ENCODE measurements at places on chromosomes 2 and 18.

DNA sequence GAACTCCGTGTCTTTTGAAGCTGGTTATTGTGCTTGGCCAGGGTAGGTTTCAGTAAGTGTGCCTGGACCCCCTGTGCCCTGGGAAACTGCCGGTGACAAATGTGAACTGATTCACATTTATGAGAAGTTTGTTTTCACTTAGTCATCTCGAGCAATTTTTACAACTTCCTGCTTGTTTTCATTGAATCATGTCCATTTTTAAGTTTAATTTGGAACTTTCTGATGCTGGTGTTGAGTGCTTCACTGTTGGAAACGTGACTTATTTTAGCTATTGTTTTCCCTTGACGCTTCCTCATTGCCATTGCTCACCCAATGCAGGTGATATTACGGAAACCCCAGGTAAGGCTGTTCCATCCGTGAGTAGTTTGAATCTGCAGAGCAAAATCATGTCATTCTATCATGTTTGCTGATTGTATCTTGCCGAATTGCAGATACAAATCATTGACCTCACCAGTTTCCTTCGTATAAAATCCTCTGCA is 97.2 kb downstream of the RTN4 start:
- no peak for DNase-seq

GRCh38 chr2:42124011-42124785 is 45.0 kb upstream of the EML4 start:
- peak; percentile 19 for DNase-seq

- DNase-seq, result no peak
These were observed 64.9 kb downstream of the NCKAP5 start for GRCh38 chr2:133503323-133503722.

- DNase-seq, result no peak
These were observed 51.7 kb upstream of the ACVR2A start for GRCh38 chr2:147792966-147793617.

DNA sequence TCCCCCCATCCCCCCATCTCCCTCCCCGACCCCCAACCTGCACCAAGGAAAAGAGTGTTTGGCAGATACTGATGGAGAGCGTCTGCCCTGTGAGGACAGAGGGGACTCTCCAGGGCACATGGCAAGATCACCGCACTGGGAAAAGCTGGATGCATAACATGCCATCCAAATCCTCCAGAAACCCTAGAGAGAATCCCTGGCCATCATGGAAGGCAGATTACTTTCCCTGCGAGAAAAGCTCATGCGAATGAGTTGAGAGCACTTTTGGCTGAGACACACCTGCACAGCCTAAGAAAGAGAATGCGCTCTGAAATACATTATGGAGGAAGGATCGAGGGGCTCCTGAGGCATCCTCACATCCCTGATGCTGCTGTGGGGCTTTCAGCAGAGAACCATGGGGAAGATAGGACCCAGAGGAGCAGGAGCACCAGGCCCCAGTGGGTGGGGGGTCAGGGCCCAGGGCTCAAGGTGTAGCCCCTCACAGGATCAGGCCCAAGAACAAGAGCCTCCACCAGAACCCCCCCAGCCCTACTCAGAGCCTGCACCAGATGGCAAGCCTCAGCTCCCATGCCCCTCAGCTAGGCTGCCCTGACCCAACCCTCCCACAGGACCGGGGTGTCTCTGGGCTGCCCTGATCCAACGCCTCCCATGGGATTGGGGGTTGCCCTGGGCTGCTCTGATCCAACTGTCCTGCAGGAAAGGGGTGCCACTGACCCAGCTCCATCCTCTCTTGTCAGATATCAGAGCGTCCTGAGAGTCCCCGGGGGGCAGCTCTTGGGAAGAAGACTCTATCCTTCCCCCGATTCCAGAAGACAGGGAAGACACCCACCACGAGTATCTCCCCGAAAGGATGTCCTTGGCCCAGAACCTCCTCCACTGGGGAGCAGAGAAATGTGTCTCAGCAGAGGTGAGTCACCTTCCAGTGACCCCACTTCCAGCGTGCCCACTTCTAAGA is 153.4 kb downstream of the NDUFA10 start:
- no peak for DNase-seq

DNA sequence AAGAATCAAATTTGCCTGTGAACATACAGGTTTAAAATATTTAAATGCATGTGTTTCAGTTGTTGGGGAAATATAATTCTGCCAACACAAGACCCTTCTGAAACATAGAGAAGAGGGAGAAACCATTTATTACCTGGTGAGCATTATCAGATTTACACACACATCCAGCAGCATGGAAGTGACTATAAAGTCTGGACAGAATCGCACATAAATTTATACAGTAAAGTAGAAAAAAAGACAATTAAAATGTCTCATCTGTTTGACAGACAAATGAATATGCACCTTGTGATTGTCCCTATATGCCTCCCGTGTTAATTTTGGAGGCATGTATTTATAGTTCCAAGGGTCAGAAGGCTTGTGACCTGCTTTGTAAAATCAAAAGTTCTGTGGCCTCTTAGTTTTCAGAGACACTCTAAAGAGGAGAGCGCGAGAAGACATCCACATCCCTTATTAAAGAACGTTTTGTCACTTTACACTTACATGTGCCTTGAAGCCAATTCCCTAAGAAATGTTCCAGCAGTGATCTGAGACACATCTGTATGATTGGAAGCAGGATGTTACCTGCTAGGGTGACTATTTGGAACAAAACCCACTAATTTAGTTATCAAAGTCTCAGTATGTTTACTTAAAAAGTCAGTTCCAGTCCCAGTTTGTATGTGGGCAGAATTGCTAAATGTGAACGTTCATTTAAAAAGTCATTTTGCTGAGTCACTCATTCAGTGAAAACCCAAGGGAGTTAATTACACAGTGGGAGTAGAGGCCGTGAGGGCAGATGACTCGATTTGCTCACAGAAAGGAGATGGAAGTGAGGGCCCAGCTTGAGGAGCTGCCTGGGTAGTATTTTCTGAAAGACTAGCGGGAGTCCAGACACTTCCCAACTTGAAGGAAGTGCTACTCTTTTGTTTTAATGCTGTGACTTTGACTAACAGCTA is 527.6 kb upstream of the MEX3C start:
- DNase-seq, result no peak

DNA sequence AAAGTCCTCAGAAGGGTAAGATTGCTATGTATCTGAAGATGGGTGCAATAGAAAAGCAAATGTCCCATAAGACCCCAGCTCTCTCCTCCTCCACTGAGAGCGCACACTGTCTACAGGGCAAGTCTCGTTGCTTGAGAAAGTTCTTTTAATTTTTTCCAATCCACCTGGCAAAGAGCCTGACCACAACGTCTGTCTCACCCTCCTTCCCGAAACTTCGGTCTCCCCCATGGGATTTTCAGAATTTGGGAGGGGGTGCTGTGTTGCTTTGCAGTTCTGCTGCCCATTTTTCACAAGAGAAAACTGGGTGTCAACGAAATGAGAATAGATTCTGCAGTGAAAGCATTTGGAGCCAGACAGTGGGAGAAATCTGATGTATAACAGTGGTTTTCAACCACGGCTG is 40.4 kb downstream of the SERTAD2 start:
- no peak for DNase-seq

DNA sequence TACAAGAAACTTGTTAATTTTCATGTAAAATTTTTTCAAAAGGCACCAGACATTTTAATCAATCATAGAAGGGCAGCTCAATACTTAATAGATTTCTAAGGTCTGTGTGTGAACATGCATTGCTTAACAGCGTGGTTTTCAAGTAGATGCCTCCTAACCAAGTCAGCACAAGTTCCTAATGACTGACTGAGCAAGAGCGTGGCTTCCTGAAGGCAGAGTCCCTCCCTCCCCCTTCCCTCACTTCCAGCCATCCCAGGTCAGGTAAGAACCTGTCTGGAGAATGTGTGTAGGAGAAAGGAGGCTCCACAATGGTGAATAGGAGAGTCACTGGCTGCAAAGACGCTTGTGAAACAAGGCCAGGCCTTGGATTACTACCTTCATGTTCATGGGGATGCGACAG is 33.5 kb upstream of the DAPL1 start:
- no peak for DNase-seq

GRCh38 chr2:11027195-11027594 is 115.5 kb downstream of the KCNF1 start:
- no peak for DNase-seq

- no peak for DNase-seq
These were observed 9.5 kb upstream of the CETN1 start for GRCh38 chr18:570697-571096.

DNA sequence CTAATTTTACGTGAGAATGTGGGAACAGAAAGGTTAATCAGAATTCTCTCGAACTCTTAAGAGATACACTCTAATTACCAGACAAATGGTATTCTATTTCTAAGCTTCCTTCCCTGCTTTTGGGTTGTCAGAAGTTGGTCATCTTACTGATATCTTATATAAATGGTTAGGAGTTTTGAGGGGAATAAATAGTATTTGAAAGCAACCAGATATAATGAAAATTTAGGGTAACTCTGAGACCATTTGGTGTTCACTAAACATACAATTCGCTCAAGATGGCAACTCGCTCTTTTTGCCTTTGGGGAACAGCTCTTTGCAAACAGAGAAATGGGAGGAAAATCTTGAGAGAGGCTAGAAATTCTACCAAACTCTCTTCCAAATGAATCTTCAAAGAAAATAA is 250.9 kb downstream of the TCF4 start:
- DNase-seq, result no peak

DNA sequence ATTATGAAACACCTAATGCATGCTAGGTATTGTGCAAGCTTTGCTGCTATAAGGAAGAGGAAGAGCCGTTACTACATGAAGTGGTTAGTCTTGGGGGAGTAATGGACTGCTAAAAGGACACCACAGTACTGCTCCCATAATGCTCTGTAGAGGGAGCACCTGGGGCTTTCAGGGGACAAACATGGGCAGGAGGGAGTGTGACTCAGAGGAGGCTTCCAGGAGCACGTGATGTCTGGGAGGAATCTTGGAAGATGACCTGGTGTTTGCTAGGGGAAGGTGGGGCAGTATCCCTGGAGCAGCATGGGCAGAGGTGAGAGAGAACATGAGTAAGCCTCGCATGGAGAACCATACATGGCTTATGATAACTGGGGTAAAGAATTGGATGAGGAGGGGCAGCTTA is 18.8 kb downstream of the MAPK4 start:
- no peak for DNase-seq

DNA sequence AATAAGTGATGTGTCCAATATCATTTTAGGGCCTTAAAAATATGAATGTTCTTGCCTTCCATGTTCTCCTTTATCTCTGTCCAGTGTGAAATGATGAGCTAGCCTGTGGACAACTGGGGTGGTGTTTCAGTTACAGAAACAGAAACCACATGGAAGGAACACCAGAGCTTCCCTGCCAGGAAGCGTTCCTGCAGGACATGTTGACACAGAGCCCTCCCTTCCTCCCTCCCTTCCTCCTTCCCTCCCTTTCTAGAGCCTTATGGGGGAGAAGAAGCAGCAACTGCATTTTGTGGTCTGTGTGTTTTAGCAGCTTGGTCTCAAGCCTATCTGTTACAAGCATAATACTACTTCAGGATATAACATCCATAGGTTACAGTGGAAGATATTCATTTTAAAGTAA is 539.7 kb upstream of the NETO1 start:
- DNase-seq, result no peak

GRCh38 chr18:67194886-67195285 is 321.6 kb downstream of the DSEL start:
- DNase-seq, result no peak

- DNase-seq, result no peak
These were observed 431.8 kb upstream of the SPHKAP start for GRCh38 chr2:228613133-228613850.
